ENCODE measurements at places on chromosomes 12 and 14.

DNA sequence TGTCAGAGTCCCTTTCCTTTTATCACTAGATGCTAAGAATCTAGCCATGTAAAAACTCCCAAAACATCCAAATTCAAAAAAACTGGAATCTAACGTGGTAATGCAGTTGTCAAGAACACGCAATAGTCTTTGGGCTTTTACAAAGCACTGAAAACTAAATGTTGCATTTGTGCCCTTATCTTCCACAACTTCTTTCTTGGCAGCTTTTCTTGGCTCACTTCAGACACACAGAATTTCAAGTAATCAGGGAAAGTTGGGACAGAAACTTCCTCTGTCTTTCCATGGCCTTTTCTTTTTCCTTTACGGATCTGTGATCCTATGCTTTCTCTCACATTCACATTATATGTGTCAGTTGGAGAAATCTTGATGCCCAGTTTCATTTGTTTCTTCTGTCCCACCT is 136.0 kb downstream of the CRADD start:
- H3K4me3 ChIP-seq = no peak overlapping the region
- H3K27ac ChIP-seq = no peak overlapping the region
- H3K27me3 ChIP-seq = no peaks in the 10 kb centered on the region

DNA sequence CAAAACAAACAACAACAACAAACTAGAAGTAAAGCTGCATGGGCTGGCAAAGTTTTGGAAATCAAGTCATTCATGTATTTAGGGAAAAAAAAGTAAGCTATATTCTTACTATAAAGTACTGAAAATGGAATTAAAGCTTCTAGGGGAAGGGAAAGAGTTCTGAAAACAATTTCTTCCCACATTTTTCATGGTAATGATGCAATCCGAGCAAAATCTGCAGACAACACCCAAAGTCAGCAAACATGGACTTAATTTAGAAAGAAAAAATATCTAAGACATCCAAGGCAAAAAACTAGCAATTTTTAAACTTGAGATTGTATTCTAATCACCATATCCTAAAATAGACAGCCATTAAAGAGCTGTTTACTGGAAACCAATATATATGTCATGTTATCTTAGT is 86.3 kb downstream of the LRP6 start:
- H3K4me3 ChIP-seq = no peak overlapping the region
- H3K27me3 ChIP-seq = peaks cover 18% of the 10 kb centered on the region
- peaks cover 9% of the 10 kb centered on the region for H3K36me3 ChIP-seq
- H3K4me1 ChIP-seq = no peaks in the 10 kb centered on the region

DNA sequence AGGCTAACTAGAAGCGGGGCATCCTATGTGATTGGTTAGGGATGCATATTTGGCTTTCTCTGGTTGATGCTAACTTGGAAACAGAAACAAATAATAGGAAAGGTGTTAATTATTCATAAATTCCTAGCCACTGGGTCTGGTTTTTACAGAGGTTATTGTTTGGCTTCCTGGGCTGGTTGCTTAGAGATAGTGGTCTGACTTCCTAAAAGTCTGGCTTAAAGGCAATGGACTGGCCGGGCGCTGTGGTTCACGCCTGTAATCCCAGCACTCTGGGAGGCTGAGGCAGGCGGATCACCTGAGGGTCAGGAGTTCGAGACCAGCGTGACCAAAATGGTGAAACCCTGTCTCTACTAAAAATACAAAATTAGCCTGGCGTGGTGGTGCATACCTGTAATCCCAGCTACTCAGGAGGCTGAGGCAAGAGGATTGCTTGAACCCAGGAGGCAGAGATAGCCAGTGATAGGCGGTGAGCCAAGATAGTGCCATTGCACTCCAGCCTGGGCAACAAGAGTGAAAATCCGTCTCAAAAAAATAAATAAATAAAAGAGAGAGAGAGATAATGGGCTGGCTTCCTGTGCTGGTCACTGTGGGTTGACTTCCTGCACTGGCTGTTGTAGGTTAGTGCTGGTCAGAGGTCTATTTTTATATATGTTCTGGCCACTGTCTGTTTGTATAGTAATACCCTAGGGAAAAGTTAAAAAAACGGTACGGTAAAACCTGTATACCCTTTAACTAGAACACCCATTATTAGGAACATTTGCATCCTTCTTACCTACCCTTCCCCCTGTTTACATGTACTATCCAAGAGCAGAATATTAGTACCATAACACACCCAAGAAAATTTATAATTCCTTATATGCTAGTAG is 24.1 kb downstream of the OR6S1 start:
- H3K27ac ChIP-seq = no peak overlapping the region
- H3K36me3 ChIP-seq = no peaks in the 10 kb centered on the region
- no peak for DNase-seq
- H3K27me3 ChIP-seq = peaks cover 11% of the 10 kb centered on the region
- H3K4me1 ChIP-seq = peaks cover 12% of the 10 kb centered on the region

- peaks cover 45% of the 10 kb centered on the region for H3K36me3 ChIP-seq
- H3K27me3 ChIP-seq = no peaks in the 10 kb centered on the region
- no peak overlapping the region for H3K27ac ChIP-seq
- H3K4me3 ChIP-seq = no peak overlapping the region
Observed at GRCh38 chr12:11799502-11799873, 150.0 kb downstream of the ETV6 start.

GRCh38 chr12:104414581-104415341 is 42.0 kb upstream of the CHST11 start:
- H3K27me3 ChIP-seq = no peaks in the 10 kb centered on the region
- H3K27ac ChIP-seq = no peak overlapping the region
- no peak for DNase-seq
- no peak overlapping the region for H3K4me3 ChIP-seq
- H3K4me1 ChIP-seq = peaks cover 14% of the 10 kb centered on the region

DNA sequence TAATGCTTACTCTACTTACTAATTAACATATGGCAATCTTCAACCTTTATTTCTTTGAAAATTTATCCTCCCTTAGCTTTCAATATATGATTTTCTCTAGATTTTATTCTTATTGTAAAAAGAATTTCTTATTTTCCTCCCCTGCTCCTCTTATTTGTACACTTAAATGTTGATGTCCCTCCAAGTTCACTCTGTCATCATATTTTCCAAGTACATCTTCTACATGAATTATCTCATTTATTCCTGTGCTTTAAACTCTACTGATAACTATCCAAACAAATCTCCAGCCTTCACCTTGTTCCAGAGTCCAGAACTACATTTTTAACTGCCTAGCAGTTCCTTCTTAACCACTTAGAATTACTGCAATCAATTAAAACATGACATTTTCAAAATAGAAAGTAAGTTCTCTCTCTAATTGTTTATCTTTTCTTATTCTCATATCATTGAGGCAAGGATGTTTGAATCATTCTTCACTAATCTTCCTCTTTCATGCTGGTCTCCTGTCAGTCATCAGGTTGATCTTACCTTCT is 261.6 kb upstream of the FAR2 start:
- no peaks in the 10 kb centered on the region for H3K36me3 ChIP-seq
- H3K4me1 ChIP-seq = no peaks in the 10 kb centered on the region
- no peak for DNase-seq
- H3K27ac ChIP-seq = no peak overlapping the region

DNA sequence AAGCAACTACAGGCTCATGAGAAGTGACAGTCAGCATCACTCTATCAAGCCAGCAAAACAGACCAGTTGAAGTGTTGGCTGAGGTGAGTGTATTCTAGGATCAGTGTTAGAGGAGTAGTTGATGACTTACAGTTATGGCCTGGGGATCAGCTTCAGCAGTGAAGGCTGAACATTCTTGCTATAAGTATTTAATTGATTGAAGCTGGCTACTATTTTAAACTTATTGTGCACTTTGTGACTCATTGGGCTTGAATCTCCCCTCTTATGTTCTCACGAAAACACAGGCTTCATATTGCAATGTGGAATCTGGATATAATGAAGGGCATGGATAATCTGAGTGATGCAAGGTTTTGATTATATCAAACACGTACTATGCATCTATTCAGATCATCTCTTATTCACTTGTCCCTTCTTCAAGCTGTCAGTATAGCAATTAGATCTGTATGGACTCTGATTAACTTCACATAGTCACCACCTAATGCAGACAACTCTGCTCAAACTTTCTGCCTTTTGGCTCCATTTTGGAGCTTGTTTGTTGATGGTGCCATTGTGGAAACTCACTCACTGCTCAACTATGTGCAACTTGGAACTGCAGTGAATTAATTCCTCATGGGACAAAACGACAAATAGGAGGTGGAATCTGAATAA is 309.2 kb downstream of the SLC16A7 start:
- H3K4me3 ChIP-seq = no peak overlapping the region
- no peaks in the 10 kb centered on the region for H3K36me3 ChIP-seq
- no peak overlapping the region for H3K27ac ChIP-seq
- no peaks in the 10 kb centered on the region for H3K27me3 ChIP-seq

- H3K4me3 ChIP-seq = no peak overlapping the region
- DNase-seq = no peak
- H3K4me1 ChIP-seq = peaks cover 45% of the 10 kb centered on the region
- H3K27ac ChIP-seq = peak overlapping the region; percentile 53
Observed at GRCh38 chr12:47783024-47783755, 10.2 kb downstream of the SLC48A1 start.

DNA sequence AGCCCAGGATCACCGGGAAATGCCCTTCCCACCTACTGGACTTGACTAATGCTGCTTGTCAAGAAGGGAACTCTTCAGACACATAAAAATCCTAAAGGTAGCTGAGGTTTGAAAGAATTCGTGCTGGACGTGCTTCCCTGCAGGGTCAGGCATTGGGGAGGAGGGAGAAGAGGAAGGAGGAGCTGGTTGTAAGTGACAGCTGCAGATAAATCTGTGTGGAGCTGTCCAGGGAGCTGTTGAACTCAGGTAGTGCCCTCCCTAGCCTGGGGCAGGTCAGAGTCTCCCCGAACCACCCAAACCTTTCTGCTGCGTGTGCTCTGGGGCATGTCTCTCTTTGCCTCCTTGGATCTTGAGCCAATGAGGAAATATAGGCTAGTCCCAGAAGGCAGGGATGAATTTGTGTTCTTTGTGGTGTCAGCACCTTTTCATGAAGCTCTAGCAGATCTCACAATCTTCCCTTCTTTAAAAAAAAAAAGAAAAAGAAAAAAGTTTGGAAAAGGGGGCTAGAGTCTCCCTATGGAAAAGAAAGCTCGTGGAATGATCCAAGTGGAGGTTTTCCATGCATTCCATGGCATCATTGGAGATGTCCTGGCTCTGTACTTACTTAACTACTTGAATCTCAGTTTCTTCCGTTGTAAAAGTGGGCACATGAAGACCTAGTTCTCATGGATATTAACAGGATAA is 23.6 kb upstream of the FOS start:
- H3K36me3 ChIP-seq = no peaks in the 10 kb centered on the region
- no peak overlapping the region for H3K27ac ChIP-seq
- no peaks in the 10 kb centered on the region for H3K27me3 ChIP-seq
- peaks cover 41% of the 10 kb centered on the region for H3K4me1 ChIP-seq
- DNase-seq = no peak

DNA sequence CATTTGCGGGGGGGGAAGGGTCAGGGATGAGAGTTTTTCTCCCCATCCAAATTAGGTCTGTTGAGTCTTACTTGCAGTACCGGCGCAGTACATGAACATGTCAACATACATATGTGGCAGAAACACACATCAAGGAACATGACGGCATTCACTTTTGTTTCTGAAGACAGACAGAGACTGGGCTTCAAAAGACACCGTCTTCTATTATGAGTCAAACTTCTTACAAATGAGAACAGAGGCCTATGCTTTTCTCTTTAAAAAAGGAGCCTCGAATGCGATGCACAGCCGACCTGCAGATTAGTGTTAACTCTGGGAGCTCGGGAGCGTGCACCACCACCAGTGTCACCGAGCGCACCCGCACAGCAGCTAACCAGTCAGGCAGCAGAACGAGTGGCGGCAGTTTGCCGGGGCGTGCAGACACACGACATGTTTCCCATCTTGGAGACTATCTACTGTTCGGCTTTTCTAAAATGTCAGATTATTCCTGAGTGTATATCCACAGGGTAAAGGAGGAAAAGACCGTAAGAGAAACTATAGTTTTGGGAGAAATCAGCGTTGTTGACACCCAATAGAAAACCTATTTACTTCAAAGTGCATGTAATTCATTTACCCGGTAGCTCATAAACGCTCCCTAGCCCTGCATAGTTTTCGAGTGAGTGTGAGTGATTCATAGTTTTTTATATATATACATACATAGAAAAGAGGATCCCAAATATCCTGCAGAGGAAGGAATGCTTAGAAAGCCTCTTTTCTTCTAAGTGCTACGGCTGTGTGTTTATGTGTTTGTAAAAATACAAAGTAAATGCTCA is 33.0 kb downstream of the UBR7 start:
- peaks cover 18% of the 10 kb centered on the region for H3K4me1 ChIP-seq
- no peak for DNase-seq
- no peak overlapping the region for H3K4me3 ChIP-seq
- no peak overlapping the region for H3K27ac ChIP-seq
- H3K36me3 ChIP-seq = peaks cover 48% of the 10 kb centered on the region
- no peaks in the 10 kb centered on the region for H3K27me3 ChIP-seq

- H3K27me3 ChIP-seq = no peaks in the 10 kb centered on the region
- H3K27ac ChIP-seq = no peak overlapping the region
- peaks cover 4% of the 10 kb centered on the region for H3K36me3 ChIP-seq
- no peak overlapping the region for H3K4me3 ChIP-seq
Observed at GRCh38 chr12:124560146-124560890, 7.1 kb downstream of the NCOR2 start.

GRCh38 chr14:77094672-77095284 is 3.3 kb upstream of the CIPC start:
- no peak overlapping the region for H3K27ac ChIP-seq
- peaks cover 3% of the 10 kb centered on the region for H3K27me3 ChIP-seq
- H3K4me1 ChIP-seq = peaks cover 33% of the 10 kb centered on the region
- no peak overlapping the region for H3K4me3 ChIP-seq
- H3K36me3 ChIP-seq = peaks cover 16% of the 10 kb centered on the region

DNA sequence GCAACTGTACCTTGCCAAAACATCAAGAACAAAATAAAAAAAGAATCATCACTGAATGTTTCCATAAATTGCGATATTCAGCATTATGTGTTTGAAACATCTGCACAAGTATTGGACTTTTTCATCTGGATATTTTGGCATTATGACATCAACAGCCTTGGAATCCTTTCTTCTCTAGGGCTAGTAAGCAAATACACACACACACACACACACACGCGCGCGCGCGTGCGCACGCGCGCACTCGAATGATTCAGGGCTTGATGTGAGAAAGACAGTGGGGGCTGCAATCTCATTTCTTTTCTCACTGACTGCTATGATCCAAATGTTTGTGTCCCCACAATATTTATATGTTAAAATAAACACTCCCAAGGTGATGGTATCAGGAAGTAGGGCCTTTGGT is 90.0 kb upstream of the SLC38A4 start:
- no peaks in the 10 kb centered on the region for H3K4me1 ChIP-seq
- H3K4me3 ChIP-seq = no peak overlapping the region
- peaks cover 9% of the 10 kb centered on the region for H3K27me3 ChIP-seq
- H3K27ac ChIP-seq = no peak overlapping the region
- no peak for DNase-seq

- peaks cover 41% of the 10 kb centered on the region for H3K4me1 ChIP-seq
- H3K27me3 ChIP-seq = no peaks in the 10 kb centered on the region
- H3K4me3 ChIP-seq = no peak overlapping the region
Observed at GRCh38 chr14:67680941-67681340, 6.5 kb upstream of the VTI1B start.

GRCh38 chr14:77067632-77068516 is 30.2 kb upstream of the CIPC start:
- H3K36me3 ChIP-seq = no peaks in the 10 kb centered on the region
- peaks cover 12% of the 10 kb centered on the region for H3K27me3 ChIP-seq
- H3K4me1 ChIP-seq = no peaks in the 10 kb centered on the region
